ENCODE measurements at places on chromosomes 4 and X. TPM values are rescaled to one million over a fixed set of nuclear protein-coding genes. Genes with fewer than 3 reads are reported as not detected.

The IL2 gene
- 0.62 TPM for polyA plus RNA-seq

The VMA21 gene
- polyA plus RNA-seq: 3.0 TPM

The RXFP1 gene
- polyA plus RNA-seq: not detected

- DNase-seq: no peak
Observed at GRCh38 chrX:74535086-74535407, 79.4 kb downstream of the RLIM start.

GRCh38 chr4:174201871-174202270 is 81.6 kb downstream of the FBXO8 start:
- no peak for DNase-seq

DNA sequence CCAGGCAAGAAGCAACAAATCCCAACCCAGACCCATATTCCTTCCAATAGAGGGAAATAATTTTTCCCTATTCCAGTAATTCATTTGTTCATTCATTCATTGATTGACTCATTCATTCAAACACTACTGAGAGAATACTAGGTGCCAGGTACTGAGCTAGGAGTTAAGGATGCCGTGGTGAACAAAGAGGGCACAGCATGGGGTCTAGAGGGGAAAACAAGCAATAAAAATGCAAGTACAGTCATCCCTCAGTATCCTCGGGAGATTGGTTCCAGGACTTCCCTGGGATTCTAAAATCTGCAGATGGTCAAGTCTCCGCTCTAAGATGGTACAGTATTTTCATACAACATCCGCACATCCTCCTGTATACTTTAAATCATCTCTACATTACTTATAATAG is 18.7 kb downstream of the RASGEF1B start:
- DNase-seq: no peak

DNA sequence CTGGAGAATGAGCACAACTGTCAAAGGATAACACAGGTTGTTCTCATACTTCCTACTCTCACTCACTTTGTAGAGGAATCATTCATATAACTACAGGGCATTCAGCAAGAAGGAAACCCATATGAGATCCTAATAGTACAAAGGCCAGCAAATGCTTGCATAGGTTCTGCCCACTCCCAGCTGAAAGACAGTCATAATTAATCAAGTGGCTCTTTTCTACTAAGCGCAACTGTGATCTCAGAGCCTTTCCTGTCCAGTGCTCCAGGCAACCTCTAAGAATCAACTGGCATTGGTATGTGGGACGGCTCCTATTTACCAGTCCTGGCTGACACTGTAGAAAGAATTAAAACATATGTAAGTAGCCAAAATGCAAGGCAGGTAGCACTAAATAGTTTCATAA is 18.9 kb upstream of the MND1 start:
- no peak for DNase-seq

- peak; percentile 73 for DNase-seq
Observed at GRCh38 chrX:70422851-70423341, at the start of gene GDPD2. Gene GDPD2, plus strand, starts transcription at chrX:70423314. Its CDS starts 1,671 bp downstream, at chrX:70424985.

DNA sequence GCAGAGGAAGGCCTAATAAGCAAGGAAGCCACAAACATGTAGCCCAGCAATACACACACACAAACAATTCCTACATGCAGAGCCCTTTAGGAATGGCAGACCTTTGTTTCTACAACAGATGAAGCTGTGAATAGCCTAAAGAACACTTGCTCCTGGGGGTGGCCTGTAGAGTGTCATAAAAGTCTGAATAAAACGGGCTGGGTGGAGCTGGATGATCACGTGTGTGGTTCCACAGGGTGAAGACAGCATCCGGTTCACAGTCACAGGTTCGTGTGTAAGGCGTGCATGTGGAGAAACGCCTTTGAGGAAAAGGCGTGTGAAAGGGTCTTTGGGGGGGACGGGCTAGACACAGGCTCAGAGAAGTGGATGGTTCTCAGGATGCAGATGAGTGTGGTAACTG is 156.1 kb downstream of the AFAP1 start:
- DNase-seq: peak; percentile 58

DNA sequence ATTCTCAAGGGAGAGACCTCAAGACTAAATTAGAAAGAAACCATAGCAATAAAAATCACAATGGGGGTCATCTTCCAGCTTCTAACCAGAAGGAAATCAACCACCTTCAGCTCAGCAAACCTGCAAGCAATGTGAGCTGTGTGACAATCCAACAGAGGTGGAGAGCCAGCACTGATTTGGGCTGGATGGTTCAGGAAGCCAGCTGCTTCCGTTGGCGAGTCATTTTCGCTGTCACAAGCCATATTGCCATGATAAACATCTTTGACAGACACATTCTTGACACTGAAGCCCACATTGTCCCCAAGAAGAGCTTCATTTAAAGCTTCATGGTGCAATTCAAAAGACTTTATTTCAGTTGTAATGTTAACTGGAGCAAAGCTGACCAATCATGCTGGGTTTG is 22.7 kb downstream of the F8A1 start:
- no peak for DNase-seq

DNA sequence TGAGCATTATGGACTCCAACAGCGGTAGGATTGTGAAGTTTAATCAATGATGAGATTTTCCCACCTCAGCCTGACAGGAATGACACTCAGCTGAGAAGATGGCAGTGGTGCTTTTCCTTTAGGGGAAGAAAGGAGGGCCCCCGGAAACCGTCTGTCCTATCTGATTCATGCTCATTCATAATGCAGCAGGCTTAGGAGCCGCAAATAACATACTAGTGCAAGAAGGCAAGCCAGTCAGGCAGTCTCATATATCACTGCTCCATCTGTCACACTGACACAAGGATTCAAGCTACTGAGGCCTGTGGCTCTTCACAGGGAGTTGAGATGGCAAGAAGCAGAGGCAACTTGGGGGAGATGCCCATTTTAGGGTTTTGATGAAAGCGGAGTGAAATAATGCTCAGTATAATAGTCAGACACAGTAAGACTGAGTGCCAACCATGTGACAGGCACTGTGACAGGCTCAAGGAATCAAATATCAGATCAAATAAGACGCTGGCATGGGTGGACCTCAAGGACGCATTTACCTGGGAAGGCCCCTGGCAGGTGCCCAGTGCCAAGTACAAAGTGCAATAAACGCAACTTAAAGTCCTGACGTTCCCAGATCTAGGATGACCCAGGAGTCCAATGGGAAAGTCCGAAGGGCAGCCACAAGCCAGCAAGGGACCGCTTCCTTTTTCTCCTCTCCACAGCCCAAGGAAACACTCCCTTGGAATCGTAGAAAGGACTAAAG is 63.4 kb downstream of the FHDC1 start:
- DNase-seq: peak; percentile 87

- DNase-seq: no peak
Observed at GRCh38 chr4:160717848-160718247, 1446.0 kb downstream of the FSTL5 start.

- peak; percentile 50 for DNase-seq
Observed at GRCh38 chr4:174365018-174365587, 81.4 kb downstream of the CEP44 start.

- no peak for DNase-seq
Observed at GRCh38 chr4:32030406-32030805, 1310.2 kb downstream of the PCDH7 start.

Measured in small intestine (tissue), 16 donors.